GM12892 (cell line): ENCODE measurements at places on chromosomes 1 and 21.

DNA sequence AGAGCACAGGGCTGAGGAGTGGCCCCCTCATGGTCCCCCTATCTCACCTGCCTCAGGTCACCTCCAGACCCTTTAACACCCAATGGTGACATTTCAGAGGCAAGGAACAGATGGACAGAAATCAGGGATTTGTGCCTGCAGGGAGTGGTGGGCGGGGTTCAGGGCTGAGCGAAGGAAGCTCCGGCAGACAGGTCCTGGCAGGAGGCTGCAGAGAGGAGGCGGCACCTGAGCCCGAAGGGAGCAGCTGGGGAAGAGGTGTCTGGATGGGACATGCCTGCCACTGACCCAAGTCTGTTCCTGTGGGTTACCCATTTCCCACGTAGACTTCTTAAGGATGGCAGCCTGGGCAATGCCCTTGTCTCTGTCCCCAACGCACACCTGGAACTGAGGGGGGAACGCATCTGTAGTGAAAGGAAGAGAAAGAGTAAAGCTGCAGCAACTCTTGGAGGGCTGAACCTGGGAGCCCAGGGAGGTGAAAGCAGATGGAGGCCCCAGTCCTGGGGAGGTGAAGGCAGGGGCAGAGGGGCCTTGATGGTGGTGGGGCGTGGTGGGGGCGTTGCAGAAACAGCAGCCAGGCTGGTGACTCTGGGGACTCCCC is 61.6 kb upstream of the ADARB1 start:
- no peak for DNase-seq

GRCh38 chr1:65734979-65735378 is 57.7 kb upstream of the PDE4B start:
- DNase-seq: no peak

- peak; percentile 5 for DNase-seq
Measured at GRCh38 chr21:46189959-46190490, 5.8 kb upstream of the SPATC1L start.

GRCh38 chr21:31115249-31115648 is 77.0 kb upstream of the KRTAP19-8 start:
- DNase-seq: no peak

GRCh38 chr1:203103216-203103615 is 17.4 kb upstream of the MYOG start:
- DNase-seq: no peak

- no peak for DNase-seq
Measured at GRCh38 chr1:63924600-63924999, 150.8 kb downstream of the ROR1 start.

GRCh38 chr1:230568008-230568407 is 74.3 kb upstream of the COG2 start:
- DNase-seq: no peak

DNA sequence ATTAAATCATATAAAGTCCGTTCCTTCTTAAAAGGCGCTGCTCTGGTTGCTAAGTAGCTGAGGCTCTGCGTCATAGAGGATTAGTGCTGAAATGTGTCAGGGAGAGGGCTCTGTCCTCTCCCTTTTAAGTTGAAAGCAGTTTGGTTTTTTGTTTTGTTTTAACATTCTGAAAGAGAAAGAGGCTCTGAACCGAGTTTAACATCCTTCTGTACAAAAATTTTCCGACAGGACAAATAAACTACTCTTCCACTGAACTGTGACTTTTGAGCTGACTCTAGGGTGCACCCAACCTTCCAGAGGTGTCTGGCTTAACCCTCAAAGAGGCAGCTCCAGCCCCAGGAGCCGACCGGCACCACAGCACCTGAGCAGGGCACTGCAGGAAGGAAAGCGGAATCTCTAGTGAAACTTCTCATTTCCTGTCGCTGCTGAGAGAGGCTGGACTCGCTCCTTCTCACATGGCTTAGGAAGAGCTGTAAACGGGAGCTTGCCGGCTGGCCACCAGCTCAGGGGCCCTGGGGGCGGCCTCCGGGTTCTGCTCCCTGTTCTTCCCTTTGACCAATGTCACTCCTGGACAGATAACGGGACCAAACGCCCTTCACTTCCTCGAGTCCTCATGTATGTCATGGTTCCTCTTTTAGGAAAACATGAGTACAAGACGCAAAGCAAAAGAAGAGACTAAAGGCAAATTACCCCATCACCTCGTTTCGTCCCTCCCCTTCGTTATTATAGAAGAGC is 1.2 kb downstream of the VAV3 start:
- DNase-seq: peak; percentile 43

- no peak for DNase-seq
Measured at GRCh38 chr1:184649451-184649888, 105.2 kb downstream of the EDEM3 start.
